ENCODE measurements at places on chromosomes 4 and X. TPM values are rescaled to one million over a fixed set of nuclear protein-coding genes. Genes with fewer than 3 reads are reported as not detected.
A peak's percentile ranks its signal among the peaks of the same experiment; 100 is the strongest.

- no peak for DNase-seq
- H3K27ac ChIP-seq = no peak overlapping the region
- peaks cover 11% of the 10 kb centered on the region for H3K4me1 ChIP-seq
Measured at GRCh38 chr4:40931238-40931637, 181.5 kb downstream of the NSUN7 start.

GRCh38 chr4:57109847-57110639 lies at the start of gene IGFBP7:
TSS of gene IGFBP7 (minus strand) at chr4:57110385. CDS start at chr4:57110351, 34 bp downstream.
- H3K36me3 ChIP-seq = no peaks in the 10 kb centered on the region
- peaks cover 4% of the 10 kb centered on the region for H3K4me1 ChIP-seq
- peak; percentile 79 for DNase-seq
- H3K27ac ChIP-seq = no peak within 1 kb of the TSS
- H3K27me3 ChIP-seq = no peaks in the 10 kb centered on the region

DNA sequence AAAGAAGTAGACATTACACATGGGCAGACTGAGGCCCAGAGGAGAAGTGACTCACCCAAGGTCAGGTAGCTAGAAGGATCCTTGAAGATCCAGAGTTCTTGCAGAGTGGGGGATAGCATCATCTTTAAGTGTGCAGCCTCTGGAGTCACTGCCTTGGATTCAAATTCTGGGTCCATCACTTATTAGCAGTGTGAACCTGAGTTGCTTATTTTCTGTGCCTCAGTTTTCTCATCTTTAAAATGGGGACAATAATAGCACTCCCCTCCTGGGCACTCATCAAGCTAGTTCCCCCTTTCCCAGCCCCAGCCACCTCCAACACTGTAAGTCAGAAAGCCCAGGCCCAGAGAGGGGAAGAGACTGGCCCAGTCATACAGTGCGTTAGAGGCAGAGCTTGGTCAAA lies 141.8 kb upstream of the PJA1 start:
- no peak overlapping the region for H3K27ac ChIP-seq
- H3K27me3 ChIP-seq = peaks cover 37% of the 10 kb centered on the region
- no peaks in the 10 kb centered on the region for H3K4me1 ChIP-seq
- no peak for DNase-seq
- H3K4me3 ChIP-seq = no peak overlapping the region

DNA sequence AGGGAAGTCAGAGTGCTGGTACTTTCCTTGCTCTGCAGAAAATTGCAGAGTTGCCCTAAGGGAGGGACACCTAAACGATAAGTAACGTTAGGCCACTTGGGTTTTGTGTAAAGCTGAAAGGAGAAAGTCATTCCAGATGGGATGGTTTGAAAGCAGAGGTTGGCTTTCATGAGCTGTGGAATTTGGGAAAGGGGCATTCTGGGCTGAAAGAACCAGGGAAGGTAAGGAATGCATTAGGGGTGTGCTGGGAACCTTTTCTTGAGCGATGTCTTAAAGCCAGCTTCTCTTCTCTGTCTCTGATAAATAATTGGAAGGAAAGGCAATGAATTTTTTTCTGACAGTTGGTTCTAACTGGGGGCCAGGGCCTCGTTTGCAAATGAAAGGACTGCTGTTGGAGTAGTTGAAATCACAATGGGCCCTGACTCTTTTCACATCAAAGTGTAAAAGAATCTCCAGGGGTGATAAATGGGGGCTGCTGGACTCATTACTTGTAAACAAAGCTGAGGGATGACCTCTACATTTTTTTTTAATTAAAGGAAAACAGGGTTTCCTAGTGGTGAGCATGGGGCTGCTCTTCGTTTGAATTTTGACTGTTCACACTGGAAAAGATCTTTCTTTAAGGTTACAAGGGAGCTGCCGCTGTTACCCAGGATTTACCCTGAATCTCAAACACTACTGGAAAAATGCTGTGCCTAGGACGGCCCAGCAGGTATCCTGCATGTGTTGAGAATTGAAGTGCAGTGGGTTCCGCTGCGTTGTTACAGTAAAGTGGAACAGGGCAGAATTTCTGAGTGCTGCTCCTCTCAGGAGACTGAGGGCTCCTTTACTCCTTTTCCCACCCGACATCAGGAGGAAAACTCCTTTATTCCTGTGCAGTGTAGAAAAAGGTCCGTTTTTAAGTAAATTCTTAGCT lies 25.0 kb downstream of the AFF1 start:
- H3K27ac ChIP-seq = no peak overlapping the region
- no peaks in the 10 kb centered on the region for H3K36me3 ChIP-seq
- H3K4me3 ChIP-seq = no peak overlapping the region
- DNase-seq = no peak

DNA sequence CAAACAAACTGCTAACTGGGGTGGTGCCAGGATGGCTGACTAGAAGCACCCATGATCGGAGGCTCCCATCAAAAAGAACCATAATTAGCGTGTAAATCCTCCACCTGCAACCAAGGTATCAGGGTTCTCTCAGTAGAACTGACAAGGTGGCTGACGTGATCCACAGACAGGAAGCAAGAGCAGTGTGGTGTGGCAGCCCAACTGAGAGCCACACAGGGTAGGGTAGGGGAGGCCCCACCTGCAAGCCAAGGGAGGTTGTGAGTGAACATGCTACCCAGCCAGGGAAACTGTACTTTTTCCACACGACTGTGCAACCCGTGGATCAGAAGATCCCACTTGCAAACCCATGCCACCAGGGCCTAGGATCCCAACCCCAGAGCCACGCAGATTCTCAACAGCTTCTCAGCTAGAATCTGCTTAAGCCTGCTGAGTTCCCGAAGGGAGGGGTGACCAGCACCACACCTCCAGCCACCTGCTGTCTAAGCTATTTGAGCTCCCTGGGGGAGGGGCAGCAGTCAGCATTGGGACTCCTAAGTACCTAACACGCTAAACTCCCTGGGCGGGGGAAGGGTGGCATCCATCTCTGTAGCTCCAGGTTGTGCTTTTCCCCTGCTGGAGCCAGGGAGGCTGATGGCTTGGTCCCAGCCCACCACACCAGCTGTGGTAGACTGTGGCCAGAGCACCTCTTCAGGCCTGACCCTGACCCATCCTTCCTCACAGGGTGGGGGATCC lies 425.1 kb downstream of the GPM6A start:
- no peak overlapping the region for H3K27ac ChIP-seq
- no peak for DNase-seq
- H3K4me1 ChIP-seq = no peaks in the 10 kb centered on the region
- H3K27me3 ChIP-seq = no peaks in the 10 kb centered on the region
- no peaks in the 10 kb centered on the region for H3K36me3 ChIP-seq

DNA sequence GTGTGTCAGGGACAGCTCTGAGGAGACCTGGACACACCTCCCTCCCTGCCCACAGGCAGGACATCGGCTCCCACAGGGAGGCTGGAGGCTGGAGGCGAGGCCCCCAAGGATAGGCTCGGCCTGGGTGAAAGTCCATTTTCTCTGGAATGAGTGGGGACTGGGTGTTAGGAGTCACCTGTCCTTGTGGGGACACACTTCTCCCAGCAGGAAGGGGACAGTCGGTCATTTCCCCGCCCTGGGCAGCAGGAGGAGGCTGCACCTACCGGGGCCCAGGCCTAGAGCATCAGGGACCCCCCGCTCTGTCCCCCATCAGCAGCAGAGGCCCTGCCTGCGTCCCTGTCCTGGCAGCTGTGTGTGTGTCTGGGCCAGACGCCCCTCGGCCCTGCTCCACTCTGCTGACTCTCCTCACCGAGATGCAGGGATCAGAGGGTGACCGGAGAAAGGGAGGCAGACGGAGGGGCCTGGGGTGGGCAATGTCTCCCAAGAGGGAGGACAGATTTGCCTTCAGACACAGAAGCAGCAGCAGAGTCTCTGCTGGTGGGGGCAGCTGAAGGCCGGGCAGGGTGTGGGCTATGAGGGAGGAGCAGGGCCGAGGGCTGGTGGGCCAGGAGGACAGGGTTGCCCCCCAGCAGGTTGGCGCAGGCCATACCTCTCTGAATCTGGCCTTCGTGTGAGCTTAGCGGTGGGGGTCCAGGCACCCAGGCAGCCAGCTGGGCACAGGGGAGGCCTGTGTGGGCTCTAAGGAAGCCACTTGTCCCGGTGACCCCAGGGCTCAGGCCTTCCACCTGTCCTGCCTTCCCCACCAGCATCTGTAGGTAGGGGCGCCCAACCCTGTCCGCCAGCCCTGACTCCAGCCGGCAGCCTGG lies 125.7 kb upstream of the NKX1-1 start:
- DNase-seq = no peak
- H3K4me1 ChIP-seq = no peaks in the 10 kb centered on the region
- H3K4me3 ChIP-seq = no peak overlapping the region
- H3K27ac ChIP-seq = no peak overlapping the region
- H3K36me3 ChIP-seq = no peaks in the 10 kb centered on the region
- H3K27me3 ChIP-seq = peaks cover 71% of the 10 kb centered on the region

- no peaks in the 10 kb centered on the region for H3K36me3 ChIP-seq
- no peaks in the 10 kb centered on the region for H3K4me1 ChIP-seq
- no peak overlapping the region for H3K4me3 ChIP-seq
- H3K27ac ChIP-seq = no peak overlapping the region
Measured at GRCh38 chr4:173044340-173044739, 124.3 kb upstream of the GALNT7 start.

DNA sequence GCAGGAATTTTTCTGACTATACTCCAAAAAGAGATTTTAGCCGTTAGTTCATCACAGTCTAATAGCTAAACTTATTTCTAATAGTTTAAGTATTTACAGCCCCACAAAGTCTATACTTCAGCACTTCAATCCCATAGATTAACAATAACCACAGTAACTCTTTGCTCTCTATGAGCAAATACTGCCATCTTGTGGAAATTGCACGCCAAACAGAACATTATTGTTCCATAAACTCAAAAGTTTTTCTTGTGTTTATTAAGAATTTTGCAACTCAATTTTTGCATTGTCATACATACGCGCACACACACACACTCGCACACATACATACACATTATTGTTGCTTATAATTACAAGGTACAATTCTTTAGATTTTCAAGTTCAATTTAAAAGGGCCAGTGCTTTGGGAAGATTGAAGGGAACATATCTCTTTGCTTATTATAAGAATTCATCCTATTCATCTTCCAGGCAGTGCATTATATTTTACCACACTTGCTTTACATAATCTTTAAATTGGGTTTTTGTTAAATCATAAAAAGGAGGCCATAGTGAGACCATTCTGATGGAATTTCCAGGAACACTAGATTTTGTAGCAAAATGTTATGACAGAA lies 63.8 kb upstream of the ATOH1 start:
- H3K36me3 ChIP-seq = no peaks in the 10 kb centered on the region
- no peak overlapping the region for H3K27ac ChIP-seq
- H3K4me1 ChIP-seq = peaks cover 4% of the 10 kb centered on the region
- DNase-seq = peak; percentile 33

GRCh38 chr4:86549163-86549788 lies 44.8 kb upstream of the PTPN13 start:
- H3K4me3 ChIP-seq = no peak overlapping the region
- DNase-seq = no peak
- H3K27ac ChIP-seq = no peak overlapping the region
- H3K36me3 ChIP-seq = no peaks in the 10 kb centered on the region
- no peaks in the 10 kb centered on the region for H3K4me1 ChIP-seq

DNA sequence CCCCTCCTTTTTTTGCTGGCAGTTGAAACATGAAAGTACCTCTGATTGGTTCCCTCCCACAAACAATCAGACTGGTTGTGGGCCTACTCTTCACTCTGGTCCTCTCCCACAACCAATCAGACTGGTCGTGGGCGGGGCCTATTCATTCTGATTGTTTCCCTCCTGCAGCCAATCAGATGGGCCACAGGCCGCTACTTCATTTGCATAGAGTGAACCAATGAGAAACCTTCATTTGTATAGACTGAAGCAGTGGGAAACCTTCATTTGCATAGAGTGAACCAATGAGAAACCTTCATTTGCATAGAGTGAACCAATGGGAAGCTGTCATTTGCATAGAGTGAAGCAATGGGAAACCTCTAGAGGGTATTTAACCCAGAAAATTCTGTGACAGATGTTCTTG lies 55.2 kb downstream of the TRMT44 start:
- no peak overlapping the region for H3K27ac ChIP-seq
- no peak overlapping the region for H3K4me3 ChIP-seq
- DNase-seq = no peak
- no peaks in the 10 kb centered on the region for H3K36me3 ChIP-seq

The STOX2 gene
- polyA plus RNA-seq = 0.49 TPM

The SH3RF1 gene
- 22.0 TPM for polyA plus RNA-seq

The ANK2 gene
- polyA plus RNA-seq = 1.5 TPM

The POU3F4 gene
- polyA plus RNA-seq = not detected

The PDCL2 gene
- polyA plus RNA-seq = not detected

The AMBN gene
- not detected for polyA plus RNA-seq

The BBS12 gene
- polyA plus RNA-seq = 1.5 TPM

Data from SK-N-SH (cell line).